GM12891 (cell line): ENCODE measurements at places on chromosomes 7 and 10.
A peak's percentile ranks its signal among the peaks of the same experiment; 100 is the strongest.

GRCh38 chr7:82897500-82897899 lies 265.2 kb downstream of the PCLO start:
- no peak for DNase-seq

GRCh38 chr10:127979566-127979965 lies 72.7 kb downstream of the PTPRE start:
- no peak for DNase-seq

DNA sequence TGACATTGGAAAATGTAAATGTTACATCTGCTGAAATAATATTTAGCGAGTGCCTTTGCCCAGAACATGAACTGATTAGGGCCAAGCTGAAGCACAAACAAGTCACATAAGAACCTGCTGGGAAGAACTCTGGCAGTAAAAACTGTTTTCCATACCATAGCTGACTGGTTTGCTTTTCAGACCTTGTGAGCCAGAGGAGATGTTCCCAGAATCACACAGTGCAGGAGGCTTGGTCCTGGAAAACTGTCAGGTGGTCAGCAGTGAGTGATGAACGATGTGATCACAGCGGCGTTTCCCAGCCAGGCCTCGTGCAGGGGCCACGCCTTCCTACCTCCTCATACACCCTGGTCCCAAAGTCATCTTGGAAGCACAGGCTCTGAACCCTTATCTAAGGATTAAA lies 164.2 kb upstream of the EEPD1 start:
- DNase-seq: no peak

GRCh38 chr10:21078410-21079329 lies 181.6 kb upstream of the NEBL start:
- DNase-seq: peak; percentile 6

GRCh38 chr10:113004069-113004618 lies 54.1 kb downstream of the TCF7L2 start:
- no peak for DNase-seq

GRCh38 chr10:78604286-78604685 lies 464.5 kb upstream of the ZMIZ1 start:
- DNase-seq: no peak

GRCh38 chr7:94391726-94392392 lies 2.8 kb upstream of the COL1A2 start:
- no peak for DNase-seq

GRCh38 chr10:75236178-75236825 lies 545 bp upstream of the COMTD1 start:
- no peak for DNase-seq

DNA sequence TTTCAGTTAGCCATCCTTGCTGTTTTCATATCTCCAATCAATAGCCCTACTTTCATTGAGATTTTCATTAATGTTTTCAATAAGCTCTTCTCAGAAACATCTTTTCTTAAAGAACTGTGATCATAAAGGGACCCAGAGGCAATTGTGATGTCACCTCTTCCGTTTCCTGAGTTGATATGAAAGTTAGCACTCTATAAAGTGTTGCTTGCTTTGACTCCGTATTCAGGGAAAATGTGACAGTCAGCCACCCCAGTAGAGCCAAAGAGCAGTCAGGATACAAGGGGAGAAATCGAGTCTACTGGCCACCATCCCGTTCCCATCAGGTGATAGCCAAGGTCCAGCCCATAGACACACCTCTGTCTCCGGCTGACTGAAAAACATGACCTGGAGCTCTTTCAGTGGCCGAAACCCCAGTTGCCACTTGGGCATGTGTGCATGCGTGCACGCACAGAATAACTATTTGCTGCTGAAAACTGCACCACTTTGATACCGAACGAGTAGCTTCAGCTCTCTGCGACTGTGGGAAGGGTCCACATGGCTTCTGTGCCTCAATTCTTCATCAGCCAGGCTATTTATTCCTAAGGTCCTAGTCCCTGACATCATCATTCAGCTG lies 291.4 kb downstream of the USP6NL start:
- DNase-seq: no peak

DNA sequence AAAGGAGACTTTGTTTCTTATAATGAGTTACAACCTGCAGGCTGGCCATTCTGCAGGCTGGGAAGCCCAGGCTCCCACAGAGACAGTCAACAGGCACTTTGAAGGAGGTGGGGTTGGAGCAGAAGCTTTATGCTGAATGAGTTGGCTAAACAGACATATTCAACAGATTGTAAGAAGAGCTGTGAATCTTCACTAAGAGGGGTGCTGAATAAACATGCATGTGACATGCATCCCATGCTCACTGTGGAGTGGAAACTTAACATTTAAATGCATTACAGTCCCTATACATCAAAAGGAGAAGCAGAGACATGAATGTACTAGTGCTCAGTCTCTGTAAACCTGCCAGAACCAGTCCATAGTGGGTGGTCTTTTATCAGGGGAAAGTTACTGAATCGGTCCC lies 1.4 kb upstream of the CFAP69 start:
- no peak for DNase-seq

DNA sequence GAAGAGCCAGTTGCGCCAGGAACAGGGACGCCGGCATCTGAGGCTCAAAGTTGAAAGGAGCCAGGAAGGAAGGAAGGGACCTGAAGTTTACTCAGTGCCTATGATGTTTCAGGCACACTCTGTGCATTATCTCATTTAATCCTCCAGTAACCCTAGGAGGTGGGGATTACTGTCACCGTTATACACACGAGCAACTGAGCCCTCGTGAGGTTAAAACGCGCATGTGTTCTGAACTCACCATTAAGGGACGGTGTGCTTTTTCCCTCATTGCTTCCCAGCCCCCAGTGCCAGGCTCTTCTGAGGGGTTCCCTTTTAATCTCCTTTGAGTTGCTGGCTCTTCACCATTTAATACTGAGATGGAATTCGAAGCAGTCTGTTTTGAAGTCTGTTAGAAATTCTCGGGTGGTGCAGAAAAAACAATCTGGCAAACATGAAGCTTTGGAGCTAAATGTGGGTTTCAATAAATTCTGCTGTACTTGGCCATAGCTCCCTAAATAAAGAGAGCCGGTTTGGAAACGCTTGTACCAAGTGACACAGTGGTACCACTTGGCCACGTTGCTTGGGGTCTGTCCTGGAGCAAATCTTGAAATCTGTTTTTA lies 102.2 kb downstream of the TAX1BP1 start:
- DNase-seq: no peak

DNA sequence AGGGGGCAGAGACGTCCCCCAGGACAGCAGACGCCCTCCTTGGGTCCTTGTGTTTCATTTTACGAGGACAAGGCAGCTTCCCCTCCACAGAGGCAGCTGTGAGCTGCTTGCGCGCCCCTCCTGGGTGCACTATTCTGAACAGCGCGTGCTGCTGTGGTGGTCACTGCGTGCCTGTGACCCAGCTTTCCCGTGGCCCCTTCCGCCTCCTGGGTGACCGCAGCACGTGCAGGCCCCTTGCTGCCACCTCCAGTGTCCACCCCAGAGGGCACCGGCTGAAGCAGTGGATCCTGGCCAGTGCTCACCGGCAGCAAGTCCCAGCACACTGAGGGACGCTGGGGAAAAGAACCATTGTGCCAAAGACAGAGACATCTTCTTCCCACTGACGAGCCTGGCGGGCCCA lies 81.4 kb downstream of the TCERG1L start:
- DNase-seq: no peak

GRCh38 chr7:113912876-113913275 lies 5.9 kb downstream of the PPP1R3A start:
- no peak for DNase-seq

DNA sequence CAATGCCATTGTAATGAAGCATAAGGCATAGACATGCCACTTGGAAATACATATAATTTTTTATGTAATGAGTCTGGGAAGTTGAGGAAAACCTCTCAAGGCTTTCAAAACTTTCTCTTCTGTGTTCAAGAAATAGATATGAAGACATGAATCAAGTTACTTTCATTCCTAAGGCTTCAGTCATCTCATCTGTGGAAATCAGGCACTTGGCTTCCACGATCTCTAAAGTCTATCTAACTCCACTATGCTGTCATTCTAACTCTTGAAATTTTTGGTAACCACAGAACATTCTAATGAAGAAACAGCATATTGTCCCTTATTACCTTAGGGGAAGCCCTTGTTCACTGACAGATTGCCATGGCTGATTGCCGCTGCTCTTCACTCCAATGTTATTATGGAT lies 242.6 kb downstream of the CNTNAP2 start:
- no peak for DNase-seq

- no peak for DNase-seq
Observed at GRCh38 chr10:63935705-63936104, 414.5 kb downstream of the REEP3 start.

DNA sequence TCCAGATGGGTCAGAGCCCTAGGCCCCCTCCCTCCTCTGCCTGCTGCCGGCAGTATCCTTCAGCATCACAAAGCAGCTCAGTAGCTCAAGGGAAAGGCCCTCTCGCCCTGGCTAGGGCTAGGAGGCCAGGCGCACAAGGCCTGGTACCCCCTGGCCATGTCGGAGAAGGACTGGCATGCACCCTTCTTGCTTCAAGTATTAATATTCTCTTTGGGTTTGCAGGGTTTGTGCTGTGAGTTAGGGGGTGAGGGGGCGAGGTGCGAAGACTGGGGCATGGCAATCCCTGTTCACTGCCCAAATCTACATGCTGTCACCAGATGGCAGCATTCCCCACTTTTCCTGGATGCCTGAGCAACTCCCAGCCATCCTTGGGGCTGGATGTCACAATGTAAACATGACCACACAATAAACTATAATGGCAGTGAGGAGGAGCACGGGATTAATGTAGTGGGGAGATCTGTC lies 105.2 kb downstream of the NEURL1 start:
- no peak for DNase-seq

GRCh38 chr7:120864141-120864900 lies 6.4 kb upstream of the TSPAN12 start:
- no peak for DNase-seq

DNA sequence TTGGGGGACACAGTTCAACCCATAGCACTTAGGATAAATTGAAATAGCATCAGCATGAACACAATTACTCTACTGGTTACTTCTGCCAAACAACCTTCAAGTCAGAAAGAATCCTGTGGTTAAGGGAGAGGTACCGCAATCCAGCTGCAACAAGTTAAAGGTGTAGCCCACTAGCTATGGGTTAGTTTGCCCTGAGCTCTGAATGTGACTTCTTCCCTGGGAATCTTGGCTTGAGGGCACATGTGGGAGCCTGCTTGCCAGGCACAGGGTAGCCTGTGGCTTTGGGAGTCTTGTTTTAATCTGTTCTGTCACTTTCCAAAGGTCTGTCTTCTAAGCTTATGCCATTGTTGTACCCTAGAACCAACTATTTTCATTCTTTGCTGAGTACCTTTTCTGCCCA lies 8.9 kb upstream of the SGPL1 start:
- DNase-seq: no peak

GRCh38 chr7:143361552-143362130 lies 872 bp downstream of the FAM131B start:
- no peak for DNase-seq
